ENCODE measurements at places on chromosomes 3 and 15. TPM values are rescaled to one million over a fixed set of nuclear protein-coding genes. Genes with fewer than 3 reads are reported as not detected.

DNA sequence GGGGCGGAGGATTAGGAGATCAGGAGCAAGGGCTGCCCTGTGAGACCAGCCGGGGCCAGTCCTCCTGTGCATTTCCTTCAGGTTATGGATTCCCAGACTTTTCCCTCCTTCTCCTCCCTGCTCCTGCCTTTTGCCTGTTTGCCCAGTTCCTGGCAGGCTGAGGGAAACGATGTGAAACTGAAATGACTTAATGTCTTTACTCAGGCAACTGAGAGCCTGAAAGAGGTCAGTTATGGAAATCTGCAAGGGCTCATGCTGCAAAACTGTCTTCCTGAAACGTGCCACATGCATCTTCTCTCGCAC is 57.2 kb downstream of the MESD start:
- DNase-seq, result no peak

GRCh38 chr3:150110097-150110496 is 139.4 kb upstream of the PFN2 start:
- DNase-seq, result no peak

- DNase-seq, result no peak
These were observed 336.4 kb upstream of the ICE2 start for GRCh38 chr15:60815321-60815720.

DNA sequence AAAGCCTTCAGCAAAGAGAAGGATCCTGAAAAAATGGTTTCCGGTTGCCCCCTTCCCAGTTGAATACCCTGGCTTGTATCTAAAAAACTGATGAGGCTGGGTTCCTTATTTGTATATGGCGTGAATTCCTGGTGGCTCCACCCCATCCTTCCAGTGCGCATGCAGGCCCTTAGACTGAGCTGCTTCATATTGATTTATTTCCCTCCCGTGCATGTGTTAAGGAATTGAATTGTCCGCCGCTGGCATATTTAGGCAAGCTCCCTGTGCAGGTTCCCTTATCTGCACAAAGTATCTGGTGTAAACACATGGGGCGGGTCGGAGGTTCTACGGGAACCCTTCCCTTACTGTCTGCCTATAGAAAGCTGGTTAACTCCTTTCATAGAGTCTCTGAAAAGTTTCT is 362.4 kb downstream of the FEZF2 start:
- no peak for DNase-seq

- DNase-seq, result no peak
These were observed 26.6 kb upstream of the MAGEF1 start for GRCh38 chr3:184738506-184738890.

- DNase-seq, result no peak
These were observed 225.6 kb downstream of the ADAMTS9 start for GRCh38 chr3:64462203-64462602.

DNA sequence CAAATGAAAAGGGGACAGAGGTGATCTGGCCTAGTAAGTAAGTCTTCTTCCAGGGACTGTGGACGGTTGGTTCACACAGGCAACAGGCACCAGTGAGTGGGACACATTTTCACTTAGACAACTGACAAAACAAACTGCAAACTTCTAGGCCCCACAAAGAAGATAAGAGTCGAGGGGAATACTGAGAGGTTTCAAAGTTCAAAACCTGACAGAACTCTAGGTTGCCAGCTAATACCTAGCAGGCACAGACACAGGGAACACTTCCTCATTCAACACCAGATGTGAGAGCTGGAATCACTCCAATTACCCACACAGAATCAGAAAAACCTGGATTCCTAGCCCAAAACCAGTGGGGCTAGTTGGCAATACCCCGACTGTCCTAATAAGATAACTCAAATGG is 621.7 kb downstream of the ZPLD1 start:
- DNase-seq, result no peak

GRCh38 chr3:159126261-159127020 is 324.6 kb downstream of the MFSD1 start:
- no peak for DNase-seq

DNA sequence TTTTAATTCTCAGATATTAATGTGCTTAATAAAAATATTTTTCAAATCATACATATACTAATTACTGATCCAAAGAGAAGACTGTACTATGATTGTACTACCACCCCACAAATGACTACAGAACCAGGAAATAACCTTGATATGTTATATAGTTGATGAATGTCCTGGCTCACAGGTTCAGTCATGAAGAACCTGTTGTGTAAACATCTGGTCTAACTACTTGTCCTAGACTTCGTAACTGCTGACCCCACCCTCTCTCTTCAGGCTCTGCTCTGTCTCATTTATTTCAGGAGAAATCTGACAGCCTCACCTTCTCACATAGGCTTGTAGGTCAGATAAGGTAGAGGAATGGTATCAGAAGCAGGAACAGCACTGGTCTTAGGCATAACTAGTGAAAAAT is 14.7 kb upstream of the CSTA start:
- peak; percentile 14 for DNase-seq

DNA sequence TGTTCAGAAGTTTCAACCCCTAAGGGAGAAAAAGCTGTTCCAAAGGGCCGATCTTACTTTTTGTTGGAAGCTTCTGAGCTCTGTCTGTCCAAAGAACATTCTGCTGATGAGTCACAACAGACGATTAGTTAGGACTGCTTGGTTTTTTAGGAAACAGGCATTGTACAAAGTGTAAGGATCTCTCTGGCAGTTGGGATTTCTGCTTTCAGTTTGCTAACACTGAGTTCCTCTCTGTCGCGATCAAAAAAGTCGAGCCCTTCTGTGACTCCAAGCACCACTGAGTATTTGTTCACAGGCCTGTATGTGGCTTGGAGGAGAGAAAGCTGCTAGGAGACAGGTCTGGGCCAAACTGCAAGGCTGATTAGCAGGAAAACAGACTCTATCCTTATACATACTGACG is 91.8 kb upstream of the PFN2 start:
- DNase-seq, result no peak

The SI gene
- not detected for total RNA-seq

The SPINK8 gene
- total RNA-seq, result not detected

The GATA2 gene
- total RNA-seq, result 19.2 TPM

The PRR20G gene
- total RNA-seq, result not detected

The ROPN1 gene
- total RNA-seq, result not detected

The MASP1 gene
- 4.9 TPM for total RNA-seq

The ZMYND10 gene
- total RNA-seq, result 1.2 TPM

All from urinary bladder (tissue), 4 donors.